ENCODE measurements at places on chromosomes 7 and 10.

DNA sequence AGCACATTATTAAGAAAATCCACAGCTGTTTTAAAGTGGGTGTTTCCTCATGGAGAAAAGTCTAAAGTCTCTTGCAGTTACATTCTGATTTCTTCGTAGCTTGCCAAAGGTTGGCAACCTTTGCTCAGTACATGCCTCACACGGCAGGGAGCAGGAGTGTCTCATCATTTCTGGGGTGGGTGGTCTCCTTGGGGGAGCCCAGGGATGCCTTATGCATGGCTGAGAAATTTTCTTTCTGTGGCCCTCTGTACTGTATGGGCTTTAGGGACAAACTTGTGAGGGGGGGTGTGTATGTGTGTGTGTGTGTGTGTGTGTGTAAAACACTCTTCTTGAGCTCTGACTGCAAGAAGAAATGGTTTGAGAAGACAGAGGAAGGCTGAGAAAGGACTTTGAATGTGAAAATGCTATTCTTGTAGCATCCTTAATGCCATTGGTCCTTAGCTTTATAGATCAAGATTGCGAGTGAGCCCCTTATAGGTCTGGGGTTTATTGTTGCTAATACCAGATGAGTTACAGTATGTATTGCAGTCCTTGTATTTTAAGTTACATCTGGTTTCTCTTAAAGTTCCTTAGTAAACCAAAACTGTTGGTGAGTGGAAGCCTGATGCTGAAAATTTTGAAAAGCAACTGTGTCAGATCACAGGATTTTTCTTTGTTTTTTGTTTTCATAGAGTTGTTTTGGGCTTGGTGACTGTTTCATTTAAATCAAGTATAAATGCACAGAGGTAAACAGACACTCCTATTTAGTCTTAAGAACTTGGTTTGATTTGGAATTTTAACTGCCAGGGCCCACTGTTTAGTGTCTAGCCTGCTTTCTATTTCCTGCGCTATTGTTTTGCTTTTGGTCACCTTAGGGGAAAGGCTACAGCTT lies 242.0 kb downstream of the BICC1 start:
- no peak for ATAC-seq

DNA sequence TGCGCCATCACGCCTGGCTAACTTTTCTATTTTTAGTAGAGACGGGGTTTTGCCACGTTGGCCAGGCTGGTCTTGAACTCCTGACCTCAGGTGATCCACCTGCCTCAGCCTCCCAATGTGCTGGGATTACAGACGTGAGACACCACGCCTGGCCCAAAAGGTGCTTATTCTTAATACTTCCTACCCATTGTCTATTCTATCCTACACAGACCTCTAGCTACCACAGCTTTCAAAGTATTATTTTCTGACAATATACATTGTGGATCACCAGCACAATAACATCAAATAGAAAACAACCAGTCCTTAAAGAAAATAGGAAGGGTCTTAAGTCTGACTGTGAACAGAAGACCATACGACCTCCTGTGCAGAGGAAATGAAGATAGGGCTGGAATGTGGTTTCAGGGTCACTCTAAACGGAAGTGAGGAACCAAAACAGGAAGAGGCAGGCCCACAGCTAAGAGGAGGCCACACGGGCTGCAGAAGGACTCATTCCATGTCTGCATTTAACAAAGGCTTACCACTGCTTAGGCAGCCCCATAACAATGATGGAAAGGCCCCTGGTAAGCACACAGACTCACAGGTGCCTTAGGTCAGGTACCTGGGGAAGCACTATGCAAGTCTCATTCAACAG lies 115.2 kb downstream of the ZFAND4 start:
- peak; percentile 84 for ATAC-seq

GRCh38 chr7:123657304-123657685 lies 1.6 kb downstream of the LMOD2 start:
- no peak for ATAC-seq

DNA sequence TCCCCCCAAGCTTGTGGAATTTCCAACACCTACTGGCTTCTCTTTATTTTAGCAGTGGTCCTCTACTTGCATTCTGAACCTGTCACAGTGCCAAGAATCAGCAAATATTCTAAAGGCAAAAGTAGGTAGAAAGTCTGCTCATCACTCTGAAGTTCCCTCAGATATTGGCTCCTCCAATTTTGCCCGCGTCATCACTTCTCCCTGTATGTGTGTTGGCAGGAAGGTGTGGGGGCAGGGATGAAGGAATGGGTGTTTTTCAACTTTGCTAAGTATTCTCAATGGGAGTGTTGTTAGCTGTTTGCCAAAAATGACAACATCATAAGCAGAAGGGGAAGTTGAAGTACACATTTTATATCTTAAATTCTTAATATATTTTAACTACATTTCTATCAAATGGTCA lies 226.2 kb downstream of the POLR1F start:
- ATAC-seq: no peak

GRCh38 chr7:98551611-98552273 lies 65.3 kb upstream of the NPTX2 start:
- ATAC-seq: no peak

GRCh38 chr10:60490013-60490412 lies 100.3 kb upstream of the ANK3 start:
- ATAC-seq: no peak

Data from stimulated activated memory B cell treated with anti-CD40 and anti-IgM and Interleukin-4, amounts not matched to agents 10 μg/mL and 1 μg/mL and 100 μg/mL, for 72 hours (primary cell).